HFFc6 (cell line): ENCODE measurements at places on chromosomes 3 and 15.

DNA sequence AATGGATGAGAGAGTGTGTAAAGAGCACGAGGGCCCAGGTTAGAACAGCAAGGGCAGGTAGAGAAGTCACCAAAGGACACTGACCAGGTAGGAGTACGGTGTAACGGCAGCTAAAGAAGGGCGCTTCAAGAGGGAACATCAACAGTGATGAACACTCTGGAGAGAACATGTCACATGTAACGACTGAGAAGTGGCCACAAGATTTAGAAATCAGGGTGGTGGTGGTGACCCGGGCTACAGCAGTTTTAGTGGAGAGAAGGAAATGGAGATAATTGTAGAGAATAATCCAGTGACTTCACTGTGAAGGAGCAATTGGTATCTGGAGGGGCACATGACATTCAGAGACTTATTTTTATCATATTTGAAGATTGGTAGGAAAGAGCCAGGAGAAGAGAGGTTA is 1.2 kb upstream of the C15orf40 start:
- no peak for DNase-seq

DNA sequence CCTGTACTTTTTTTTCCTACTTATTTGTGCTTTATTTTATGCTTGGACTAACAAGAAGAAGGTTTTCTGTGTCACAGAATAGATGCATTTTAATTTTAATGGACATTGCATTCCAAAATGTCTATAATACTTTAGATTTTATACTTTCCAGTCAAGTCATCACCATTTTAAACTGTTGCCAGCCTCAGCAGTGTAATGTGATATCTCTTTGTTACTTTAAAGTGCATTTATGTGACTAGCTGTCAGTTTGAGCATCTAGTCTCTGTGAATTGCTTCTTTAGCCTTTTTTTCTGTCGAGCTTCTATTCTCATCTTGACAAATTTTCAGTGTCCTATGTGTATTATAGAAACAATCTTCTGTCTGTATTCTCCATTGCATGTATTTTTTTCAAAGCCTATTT is 511.4 kb upstream of the CBLB start:
- no peak for DNase-seq

- no peak for DNase-seq
Observed at GRCh38 chr15:90903733-90904536, 833 bp downstream of the MAN2A2 start.

GRCh38 chr3:23592961-23593931 is 212.5 kb upstream of the UBE2E1 start:
- no peak for DNase-seq

DNA sequence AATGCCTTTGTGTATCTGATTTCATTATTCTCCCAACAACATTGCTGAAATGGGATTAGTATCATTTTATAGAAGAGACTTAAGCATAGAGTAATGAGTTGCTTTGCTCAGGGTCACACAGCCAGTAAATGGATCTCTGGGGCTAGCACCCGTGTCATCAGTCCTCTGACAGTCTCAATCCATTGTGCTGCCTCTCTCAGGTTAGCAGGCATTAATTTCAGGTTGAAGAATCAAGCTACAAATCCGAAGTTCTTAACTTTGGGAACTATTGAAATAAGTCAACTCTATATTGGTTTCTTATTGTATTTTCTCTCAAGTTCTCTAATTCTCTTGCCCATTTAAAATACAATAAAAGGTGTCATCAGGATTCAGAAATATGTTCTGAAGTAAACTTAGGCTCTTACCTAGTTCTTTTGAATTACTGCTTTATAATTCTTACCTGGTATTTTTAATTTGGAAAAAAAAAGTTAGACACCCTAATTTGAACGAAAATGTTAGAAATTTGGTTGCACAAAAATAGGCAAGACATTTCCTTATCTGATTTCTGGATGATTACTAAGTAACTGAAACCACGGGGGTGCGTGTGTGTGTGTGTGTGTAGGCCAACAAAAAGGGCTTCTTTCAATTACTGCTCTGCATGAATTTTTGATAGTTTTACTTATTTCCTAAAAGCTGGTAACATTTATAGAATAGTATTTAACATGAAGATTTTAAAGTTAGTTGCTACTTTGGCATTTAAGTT is 189.8 kb downstream of the MBNL1 start:
- DNase-seq = no peak

DNA sequence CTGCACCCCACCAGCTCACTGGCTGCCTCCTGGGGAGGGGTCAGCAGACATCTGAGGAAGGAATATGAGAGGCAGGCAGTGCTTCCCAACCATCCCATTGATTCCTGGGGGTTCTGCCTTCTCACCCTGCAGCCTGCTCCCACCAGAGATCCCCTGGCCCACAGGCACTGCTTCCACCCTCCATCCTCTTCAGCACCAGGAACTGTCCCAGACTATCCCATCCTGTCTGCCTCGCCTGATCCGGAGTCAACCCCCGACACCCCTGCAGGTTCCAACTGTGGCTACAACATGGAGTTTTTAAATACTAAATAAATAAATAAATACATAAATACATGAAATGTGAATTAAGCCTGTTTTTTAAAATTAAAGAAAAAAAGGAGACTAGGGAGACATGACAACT is 43.6 kb downstream of the CACNA2D2 start:
- no peak for DNase-seq

GRCh38 chr3:63979093-63979885 is 44.0 kb downstream of the PSMD6 start:
- peak; percentile 43 for DNase-seq

GRCh38 chr3:120473389-120473788 is 22.6 kb upstream of the FSTL1 start:
- no peak for DNase-seq

GRCh38 chr3:168029705-168030104 is 66.0 kb downstream of the GOLIM4 start:
- no peak for DNase-seq

GRCh38 chr3:25107918-25108617 is 320.0 kb upstream of the RARB start:
- DNase-seq = no peak

DNA sequence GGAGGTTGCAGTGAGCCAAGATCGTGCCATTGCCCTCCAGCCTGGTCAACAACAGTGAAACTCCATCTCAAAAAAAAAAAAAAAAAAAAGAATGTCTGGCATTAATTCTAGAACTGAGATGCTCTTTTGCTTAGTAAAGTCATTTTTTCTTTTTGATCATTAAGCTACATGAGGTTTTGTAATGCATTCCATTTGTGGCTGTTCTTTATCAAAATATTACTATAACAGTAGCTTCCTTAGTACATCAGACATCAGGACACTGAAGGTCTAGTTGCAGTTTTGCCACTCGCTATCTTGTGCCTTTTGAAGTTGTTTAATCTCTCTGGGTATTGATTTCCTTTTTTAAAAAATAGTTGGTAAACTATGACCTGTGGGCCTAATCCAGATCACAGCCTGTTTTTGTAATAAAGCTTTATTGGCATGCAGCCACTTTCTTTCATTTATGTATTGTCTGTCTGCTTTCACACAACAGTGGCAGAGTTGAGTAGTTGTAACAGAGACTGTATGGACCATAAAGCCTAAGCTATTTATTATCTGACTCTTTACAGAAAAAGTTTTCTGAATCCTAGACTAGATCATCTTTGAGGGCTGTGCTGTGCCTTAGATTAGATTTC is 76.6 kb downstream of the SLC25A26 start:
- no peak for DNase-seq

GRCh38 chr15:91228383-91228782 is 128.3 kb downstream of the SV2B start:
- DNase-seq = no peak
